ENCODE measurements at places on chromosomes 16 and 17.

DNA sequence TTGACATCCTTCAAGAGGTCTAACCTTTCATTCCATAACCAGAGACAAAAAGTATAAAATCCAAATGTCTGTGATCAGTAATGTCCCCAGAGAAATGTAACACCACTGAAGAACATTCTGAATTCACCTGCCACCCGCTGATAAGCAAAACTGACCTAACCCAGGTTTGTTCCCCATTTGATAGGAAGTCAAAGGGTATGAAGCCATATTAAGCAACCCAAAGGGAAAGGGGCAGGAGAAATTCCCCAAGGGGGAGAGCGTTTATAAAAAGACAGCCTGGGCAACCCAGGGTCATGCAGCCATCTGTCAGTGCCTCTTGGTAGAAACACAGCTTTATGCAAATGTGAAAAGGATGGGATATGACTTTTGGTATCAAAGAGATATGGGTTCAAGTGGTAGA is 30.7 kb upstream of the PIK3R6 start:
- no peak for DNase-seq

DNA sequence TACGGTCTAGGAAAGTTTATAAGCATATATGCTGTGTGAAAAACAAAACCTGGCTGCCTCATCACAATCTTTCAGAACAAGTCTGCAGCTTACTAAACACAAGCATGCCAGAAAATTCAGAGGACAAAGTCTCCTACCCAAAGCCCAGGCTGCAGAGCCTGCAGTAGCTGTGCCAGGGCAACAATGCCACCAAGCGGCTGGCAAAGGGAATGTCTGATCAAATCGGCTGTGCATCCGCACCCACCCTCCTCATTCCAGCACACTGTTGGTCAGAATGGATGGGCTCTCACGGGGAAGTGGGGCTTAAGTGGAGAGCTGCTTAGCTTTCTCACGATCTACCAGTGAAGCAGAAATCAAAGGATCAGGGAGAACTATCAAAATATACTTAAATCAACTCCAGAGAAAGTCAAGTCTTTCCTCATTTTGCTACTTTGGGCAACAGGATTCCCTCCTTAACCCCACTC is 73.5 kb downstream of the CYTH1 start:
- DNase-seq: peak; percentile 54

DNA sequence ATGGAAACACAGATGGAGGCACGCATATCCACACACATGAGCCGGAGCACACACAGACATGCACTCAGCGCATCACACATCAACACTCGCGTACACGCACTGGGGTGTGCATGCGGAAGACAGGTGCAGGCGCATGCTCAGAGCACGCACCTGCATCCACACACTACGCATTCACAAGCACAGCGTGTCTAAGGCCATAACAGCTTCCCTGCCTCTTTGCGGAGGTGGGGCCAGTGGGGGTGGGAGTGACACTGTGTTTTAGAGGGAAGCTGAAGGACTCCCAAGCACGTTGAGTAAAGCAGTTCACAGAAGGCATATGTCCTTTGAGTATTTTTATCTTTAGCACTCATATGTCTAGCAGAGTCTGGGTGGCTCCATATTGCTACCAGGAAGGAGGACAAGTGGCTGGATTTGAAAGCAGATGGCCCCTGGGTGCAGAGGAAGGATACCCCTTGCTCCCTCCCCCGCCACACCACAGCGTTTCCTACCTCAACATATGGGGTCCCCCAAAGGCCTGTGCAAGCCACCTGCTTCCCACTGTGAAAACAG is 68.6 kb upstream of the TOB1 start:
- peak; percentile 17 for DNase-seq

DNA sequence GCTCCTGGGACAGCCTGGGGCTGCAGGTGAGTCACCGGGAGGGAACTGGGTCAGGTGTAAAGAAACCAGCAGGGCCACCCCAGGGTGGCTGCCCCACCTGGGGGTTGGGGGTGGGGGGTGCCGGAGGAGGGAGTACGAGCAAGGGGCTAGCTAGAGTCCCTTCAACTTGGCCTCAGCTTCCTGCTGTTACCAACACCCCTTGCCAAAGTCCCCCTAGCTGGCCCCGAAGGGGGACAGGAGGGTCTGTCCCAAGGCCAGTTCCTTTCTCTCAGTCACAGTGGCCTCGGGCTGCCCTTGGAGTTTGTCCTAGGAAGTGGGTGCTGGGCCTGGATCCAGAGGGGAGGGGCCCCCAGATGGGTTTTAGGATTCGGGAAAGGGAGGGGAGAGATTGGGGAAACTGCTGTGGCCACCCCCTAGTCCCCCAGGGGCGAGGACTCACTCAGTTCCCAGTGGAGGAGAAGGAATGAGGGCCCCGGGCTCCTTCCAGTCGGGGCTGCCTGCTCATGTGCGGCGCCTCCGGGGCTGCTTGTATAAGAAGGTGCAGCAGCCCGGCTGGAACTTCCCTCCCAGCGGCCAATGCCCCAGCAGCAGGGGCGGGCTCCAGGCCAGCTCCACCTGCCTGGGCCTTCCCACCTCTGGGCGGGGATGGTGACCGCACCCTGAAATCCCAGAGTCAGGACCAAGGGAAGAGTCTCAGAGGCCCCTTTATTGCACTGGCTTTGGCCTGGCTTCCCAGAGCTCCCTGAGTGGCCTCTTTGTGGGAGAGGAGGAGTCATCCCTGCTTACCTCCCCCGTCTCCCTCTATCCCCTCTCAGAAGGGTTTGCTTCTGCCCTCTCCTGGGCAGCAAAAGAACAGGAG is 7.3 kb downstream of the ARHGAP27 start:
- DNase-seq: peak; percentile 64

- no peak for DNase-seq
Measured at GRCh38 chr16:81532491-81533174, 88.0 kb downstream of the CMIP start.

- no peak for DNase-seq
Measured at GRCh38 chr16:51638339-51639135, 487.5 kb upstream of the SALL1 start.

DNA sequence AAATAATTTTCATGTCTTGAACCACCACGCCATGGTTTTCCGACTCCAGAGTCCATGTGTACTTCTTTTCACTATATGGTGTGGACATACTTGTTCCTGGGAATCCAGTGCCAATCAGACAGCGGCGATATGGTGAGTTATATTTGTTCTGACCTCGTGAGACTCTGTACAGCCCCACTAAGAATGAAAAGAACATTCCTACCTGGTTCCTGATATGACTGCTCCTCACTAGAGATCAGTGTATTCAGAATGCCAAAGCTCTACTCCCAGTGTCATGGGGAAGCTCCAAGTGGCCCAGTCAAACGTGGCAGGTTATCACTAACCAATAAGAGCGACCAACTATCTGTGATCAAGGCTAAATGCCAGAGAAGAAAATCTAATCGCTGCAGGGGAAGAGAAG is 6.1 kb downstream of the C16orf46 start:
- DNase-seq: no peak

DNA sequence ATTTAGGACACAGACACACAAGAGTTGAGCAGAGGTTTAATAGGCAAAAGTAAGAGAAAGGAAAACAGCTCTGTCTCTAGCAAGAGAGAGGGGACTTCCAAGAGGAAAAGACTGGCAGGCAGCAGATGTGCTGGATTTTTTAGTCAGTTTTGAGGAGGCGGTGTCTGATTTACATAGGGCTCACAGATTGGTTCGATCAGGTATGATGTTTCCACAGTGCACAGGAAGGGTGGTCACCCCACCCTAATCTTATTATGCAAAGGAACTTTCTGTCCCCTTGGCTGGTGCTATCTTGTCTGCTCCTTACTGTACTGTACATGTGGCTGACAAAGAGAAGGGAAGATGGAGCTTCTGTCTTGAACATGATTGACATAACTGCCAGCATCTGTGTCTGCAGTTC is 25.3 kb downstream of the BFAR start:
- no peak for DNase-seq

DNA sequence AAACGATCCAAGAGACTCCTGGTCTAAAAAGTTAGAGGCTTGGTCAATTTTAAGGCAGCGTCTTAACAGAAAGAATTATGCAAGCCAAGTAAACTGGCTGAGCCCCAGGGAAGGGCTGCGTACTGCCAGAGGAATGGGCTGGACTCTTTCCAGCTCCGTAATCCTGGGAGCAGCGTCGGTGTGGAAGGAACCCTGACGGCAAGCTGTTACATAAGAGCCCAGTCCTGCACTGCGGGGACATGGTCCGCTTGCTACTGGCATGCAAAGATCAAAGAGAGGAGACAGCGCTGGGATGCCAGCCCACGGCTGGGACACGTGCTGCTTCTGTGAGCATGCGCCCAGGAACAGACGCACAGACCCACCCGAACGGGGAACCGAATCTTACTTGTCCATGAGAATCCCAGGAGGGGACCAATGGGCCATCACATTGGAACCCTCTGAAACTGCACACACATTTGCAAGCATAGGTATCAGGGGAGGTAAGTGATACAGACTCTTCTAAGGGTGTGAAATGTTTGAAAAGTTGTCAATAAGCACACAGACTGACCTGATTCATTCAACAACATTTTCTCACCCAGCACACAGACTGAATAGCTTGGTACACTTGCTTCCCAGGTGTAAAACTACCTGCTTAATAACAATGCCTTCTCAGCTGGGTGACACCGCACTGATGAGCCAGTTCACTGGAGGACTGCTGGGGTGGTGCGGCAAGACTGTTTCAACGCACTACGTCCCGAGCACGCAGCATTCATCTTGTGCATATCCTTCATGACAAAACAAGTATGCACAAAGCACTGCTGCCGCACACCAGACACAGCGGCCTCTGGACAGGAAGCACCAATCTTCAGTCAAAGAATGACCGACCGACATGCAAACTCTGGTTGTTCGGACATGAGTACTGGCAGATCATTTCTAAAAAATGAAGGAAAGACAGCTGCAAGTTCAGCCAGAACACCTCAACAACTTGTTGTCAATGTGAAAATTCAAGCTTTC is 94.9 kb downstream of the ANKRD11 start:
- no peak for DNase-seq

- DNase-seq: no peak
Measured at GRCh38 chr17:30915833-30916611, 5.7 kb upstream of the ADAP2 start.

DNA sequence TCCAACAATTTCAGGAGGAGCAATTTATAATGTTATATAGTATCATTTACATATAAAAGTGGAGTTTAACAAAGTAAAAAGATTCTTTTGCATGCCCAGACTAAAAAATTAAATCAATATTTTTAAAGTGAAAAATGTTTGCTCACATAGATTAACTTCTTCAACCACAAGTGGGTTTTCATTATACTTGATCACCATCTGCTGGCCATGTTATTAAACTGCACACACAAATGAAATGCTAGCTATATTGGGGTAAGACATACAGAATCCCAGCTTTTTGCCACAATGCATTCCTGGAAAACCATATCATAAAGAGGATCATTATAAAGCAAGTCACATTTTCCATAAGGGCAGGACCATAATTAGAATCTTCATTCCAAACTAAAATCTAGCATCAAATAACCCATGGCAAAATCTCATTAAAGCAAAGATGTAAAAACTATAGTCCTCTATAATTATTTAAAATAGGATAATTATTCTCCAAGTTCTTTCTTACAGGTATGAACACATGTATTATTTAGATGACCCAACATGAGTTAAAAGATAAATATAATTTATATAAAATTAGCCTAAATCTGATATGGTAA is 26.3 kb downstream of the CEP112 start:
- DNase-seq: no peak

DNA sequence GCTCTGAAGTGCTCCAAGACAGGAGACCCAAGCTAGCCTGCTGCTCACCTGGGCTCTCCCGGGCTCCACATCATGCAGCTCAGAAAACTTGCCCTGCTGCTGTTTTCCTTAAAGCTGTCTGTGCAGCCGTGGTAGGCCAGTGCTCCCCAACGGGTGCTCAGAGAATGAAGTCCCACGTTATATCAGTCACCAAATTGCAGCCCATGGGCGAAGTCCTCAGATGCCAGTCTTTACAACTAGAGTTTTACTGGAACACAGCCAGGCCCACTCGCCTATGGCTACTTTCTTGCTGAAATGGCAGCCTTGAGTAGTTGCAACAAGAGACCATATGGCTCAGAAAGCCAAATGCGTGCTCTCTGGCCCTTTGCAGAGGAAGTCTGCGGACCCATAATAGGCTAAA is 6.3 kb downstream of the CREBBP start:
- no peak for DNase-seq

GRCh38 chr16:48347980-48348379 is 37.2 kb downstream of the SIAH1 start:
- no peak for DNase-seq

DNA sequence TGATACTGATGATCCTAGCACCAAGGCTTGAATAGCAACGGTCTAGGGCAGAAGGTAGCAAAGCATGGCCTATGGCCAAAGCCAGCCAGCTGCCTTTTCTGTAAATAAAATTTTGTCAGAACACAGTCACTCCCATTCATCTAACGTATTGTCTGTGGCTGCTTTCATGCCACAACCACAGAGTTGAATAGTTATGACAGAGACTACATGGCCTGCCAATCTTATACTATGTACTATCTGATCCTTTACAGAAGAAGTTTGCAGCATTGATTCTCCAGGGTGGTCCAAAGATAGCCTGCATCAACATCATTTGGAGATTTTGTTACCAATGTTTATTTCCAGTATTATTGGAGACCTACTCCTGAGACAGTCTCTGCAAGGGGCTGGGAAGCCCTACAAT is 19.9 kb upstream of the MMD start:
- no peak for DNase-seq

Measured in NCI-H187 (cell line).